ENCODE measurements at places on chromosomes 6 and 20. TPM values are rescaled to one million over a fixed set of nuclear protein-coding genes. Genes with fewer than 3 reads are reported as not detected.
A peak's percentile ranks its signal among the peaks of the same experiment; 100 is the strongest.

DNA sequence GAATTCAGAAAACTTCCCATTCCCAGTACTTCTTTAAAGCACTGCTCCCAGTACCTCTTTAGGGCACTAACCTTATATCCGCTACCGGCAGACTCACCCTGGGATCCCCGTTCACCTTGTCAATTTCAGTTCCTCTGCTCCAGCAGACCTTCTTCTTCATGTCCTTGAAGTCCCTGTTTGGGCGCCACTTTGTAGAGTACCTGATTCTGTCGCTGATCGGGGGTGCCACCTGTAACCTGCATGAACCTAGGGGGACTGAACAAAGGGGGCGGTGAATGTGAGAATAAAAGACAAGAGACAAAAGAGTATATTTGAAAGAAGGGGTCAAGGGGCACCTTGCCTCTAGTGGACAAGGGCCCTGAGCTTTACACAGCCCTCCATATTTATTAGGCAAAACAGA, 4.9 kb upstream of the GINS1 start:
- DNase-seq: peak; percentile 20

GRCh38 chr20:51467956-51468626, 74.4 kb downstream of the NFATC2 start:
- DNase-seq: no peak

The PTGIS gene
- 0.44 TPM for total RNA-seq

The TOX2 gene
- total RNA-seq: 1.7 TPM

All from lung microvascular endothelial cell (primary cell).